ENCODE measurements at places on chromosomes 7 and 10.
A peak's percentile ranks its signal among the peaks of the same experiment; 100 is the strongest.

DNA sequence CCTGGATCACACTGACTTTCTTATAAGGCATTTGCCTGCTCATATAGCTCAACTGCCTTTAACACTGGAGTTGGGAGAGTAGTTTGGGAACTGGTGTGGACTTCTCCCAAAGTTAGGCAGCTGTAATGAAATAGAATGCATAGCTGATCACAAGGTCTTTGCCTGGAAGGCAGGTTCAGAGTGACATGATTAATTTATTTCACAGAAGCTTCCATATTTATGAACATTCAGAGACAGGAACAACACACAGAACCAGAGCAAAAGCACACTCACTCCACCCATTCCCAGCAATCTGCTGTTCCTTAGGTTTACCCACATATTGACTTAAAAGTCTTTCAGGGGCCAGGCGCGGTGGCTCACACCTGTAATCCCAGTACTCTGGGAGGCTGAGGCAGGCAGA lies 234.2 kb downstream of the REEP3 start:
- no peak for DNase-seq

DNA sequence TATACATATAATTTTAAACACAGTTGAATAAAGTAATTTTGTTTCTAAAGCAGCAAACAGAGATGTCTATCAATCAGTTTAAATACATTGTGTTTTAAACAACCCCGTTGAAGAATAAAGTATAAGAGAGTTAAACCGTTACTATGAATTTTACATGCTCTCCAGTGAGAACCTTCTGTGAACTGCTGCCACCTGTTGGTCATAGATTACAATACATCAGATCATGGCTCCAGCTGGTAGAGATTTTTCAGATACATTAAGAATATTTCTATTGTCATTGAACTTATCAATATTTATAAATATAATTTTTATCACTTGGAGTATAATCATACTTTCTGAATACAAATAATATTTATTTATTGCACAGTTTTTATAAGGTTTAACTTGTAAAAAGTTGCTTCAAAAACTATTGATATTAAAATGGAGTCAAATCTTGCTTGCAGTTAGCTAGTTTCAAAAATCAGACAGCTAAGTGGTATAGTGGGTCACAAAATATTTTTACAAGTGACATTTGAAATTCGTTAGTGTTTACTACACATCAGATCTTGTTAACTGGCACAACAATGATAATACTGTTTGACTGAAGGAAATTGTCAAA lies 561.2 kb upstream of the PHF14 start:
- peak; percentile 79 for DNase-seq

GRCh38 chr7:90303241-90303640 lies 17.9 kb downstream of the FAM237B start:
- DNase-seq, result no peak

- no peak for DNase-seq
Observed at GRCh38 chr7:55457801-55458200, 92.7 kb downstream of the LANCL2 start.

DNA sequence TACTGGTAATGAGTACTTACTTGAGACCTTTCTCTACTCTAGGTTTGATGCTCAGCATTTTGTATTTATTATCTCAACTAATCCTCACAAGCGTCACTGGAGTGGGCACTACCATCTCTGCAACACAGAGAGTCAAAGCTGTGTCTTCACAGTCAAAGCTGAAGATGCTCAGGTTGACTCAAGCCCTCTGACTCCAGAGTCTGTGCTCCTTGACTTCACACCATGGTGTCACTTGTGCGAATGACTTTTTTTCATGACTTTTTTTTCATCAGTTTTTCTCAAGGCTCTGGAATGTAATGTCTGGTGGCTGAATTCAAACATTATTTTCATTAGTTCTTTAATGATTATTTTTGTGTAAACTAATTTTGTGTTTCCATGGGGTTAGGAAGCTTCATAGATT lies 30.4 kb upstream of the TARP start:
- no peak for DNase-seq
